Stomach (tissue), 19 donors: ENCODE measurements at places on chromosomes 12 and 14.

DNA sequence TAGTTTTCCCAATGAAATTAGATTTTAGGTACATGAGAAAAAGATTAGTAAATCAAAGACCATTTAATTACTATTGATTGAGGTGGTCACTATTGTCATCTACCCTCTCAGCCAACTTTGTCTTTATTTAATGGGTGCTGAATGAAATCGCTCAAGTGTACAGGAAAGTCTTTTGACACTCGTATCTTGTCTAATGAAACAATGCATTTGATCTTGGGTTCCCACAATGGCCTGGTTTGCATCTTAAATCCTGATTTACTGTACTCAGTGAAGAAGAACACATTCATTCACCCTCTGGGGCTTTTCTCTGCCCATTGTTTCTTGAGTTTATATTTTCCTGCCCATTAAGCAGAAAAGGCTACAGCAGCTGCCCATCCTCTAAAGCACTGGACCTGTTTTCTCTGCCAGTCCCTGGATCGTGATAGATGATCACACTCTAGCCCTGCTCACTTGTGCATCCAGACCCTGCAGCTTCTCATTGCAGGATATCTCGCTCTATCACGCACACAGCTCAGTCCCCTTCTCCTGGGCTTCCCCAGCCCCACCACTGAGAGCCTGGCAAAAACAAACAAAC lies 1369.3 kb downstream of the AACS start:
- DNase-seq: no peak

DNA sequence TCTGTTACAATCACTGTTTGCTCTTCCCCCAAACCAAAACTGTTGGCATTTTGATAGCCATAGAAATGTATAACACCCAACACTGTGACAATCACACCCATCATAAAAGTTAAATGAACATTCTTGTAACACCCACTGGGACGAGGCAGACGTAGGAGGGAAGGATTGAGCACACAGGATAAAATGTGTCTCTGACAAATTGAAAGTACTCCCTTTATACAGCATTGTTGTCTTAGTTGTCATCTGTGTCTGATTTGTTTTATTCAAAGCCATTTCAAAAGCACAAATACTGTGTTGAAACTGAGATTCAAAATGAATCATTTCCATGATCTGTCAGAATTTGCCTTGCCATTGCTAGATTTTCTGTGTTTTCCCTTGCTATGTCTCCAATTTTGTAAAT lies 436.3 kb downstream of the TMTC2 start:
- DNase-seq: no peak

DNA sequence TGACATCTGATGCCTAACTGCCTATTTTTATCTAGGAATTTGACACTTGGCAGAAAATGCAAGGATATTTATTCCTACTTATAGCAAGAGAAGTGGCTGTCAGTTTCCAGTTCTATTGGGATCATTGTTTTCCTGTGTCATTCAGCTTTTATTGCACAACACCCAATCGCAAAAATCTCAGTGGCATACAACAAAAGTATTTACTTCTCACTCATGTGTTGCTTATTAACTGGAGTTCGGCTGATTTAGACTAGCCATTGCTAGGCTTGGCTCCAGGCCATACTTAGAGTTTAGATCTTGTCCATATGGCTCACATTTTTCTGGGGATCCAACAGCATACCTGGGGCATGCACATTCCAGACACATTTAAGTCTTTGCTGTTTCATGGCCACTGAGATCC lies 218.6 kb upstream of the SYT1 start:
- DNase-seq: no peak

- no peak for DNase-seq
These were observed 275.7 kb upstream of the CRY1 start for GRCh38 chr12:107369006-107369405.

- no peak for DNase-seq
These were observed 58.7 kb downstream of the SSH1 start for GRCh38 chr12:108798551-108799221.

DNA sequence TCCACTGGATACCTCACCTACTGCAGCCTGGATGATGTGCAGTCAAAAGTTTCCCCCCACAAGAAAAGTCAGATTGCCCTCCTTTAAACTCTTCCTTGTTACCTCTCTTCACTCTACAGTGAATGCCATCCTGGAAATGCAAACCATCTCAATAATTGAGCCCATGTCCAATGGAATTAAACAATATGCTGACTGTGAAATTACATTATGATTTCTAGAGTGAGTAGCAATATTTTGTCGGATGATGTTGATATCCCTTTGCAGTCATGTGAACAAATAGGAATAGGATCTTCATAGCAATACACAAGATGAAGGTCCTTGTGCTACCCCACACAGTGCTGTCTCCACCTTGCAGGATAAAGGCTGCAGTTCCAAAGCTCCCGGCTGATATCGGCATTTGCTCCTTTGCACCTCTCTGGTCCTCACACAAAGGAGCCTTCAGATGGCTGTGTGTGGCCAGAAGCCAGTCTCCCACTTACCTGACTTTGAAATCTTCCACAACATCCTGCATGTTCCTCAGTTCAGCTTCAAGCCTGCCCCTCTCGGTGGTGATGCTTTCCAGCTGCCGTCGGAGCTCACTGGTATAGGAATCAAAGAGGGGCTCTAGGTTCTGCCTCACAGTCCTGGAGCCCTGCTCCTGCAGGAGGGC lies 1.5 kb downstream of the KRT75 start:
- DNase-seq: no peak

- no peak for DNase-seq
These were observed 191.1 kb downstream of the GRIN2B start for GRCh38 chr12:13790317-13790716.

GRCh38 chr14:84272290-84272721 lies 1257.6 kb upstream of the FLRT2 start:
- no peak for DNase-seq

DNA sequence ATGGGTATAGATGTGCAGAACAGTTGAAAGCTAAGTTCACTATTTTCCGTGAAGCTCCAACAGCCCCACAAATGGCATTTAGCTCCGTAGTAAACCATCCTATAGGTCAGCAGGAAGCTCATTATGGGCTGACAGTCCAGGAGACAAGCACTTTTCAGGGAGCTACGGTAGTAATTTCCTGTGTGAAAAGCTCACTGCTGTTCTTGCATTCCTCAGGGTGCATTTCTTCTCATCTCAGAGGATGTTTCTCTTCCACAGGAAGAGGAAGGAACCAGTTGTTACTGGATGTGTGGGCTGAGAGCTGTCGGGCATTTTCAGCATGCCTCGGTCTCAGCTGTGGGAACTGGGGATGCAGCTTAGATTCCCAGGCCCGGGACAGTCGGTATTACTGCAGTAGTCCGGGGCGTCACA lies 72.8 kb downstream of the GALNT4 start:
- no peak for DNase-seq

DNA sequence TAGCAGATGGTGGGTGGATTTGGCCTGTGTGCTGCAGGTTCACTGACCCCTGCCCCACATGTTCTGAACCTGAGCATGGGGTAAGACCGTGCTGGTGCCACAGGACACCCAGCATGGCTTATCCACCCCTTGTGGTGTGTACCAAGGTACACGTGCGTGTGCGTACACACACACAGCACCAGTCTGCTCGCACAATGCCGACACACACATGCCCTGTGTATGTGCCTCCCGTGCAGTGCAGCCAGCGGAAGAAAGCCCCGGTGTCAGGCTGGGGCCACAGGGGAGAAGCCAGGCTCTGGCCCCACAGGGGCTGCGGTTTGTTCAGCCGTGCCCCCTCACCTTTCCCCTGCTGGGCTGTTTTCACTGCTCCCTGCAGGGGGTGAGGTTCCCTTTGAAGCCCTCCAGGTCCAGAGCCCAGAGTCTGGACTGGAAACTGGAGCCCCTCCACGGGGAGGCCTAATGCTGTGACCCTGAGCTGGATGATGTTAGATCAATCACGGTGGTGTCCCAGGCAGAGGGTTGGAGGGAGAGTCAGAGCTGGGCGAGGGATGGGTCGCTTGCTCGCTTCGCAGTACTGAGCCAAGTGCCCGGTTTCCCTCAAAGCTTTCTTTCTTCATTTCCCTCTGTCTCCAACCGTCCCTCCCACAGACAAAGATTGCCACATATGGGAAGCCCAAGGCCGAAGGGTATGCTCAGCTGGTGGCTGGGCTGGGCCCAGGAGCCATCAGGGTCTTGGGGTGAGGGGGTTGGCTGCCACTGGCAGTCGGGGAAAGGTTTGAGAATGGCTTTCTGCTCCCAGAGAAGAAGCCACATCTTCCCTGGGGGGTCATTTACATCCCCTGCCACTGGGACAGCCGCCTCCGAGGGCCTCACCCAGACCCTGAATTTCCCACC lies 6.2 kb downstream of the DTX1 start:
- no peak for DNase-seq

DNA sequence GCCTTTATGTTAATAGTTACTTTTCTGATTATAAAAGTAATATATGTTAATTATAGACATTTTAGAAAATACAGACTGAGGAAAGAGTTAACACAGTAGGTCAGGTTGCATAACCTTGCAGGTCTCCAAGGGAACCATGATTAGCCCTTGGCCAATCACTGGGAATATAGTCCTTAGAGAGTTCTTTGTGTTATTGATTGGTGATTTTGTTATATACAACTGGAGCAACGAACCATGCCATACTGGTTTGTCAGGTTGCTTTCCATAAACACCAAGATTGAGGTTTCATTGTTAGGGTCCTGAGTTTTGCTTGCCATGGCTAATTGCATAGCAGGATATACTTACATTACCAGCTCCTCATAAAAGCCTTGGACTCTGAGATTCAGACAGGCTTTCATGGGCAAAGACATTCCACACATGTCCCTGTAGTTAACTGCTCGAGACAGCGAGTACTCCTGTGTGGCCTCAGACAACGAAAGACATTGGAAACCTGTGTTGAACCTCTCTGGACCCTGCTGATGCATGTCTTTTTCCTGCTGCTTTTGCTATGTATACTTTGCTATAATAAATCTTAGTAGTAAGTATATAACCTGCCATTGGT lies 33.7 kb downstream of the MAPK1IP1L start:
- no peak for DNase-seq

GRCh38 chr12:55850893-55851292 lies 8.2 kb upstream of the MMP19 start:
- no peak for DNase-seq

DNA sequence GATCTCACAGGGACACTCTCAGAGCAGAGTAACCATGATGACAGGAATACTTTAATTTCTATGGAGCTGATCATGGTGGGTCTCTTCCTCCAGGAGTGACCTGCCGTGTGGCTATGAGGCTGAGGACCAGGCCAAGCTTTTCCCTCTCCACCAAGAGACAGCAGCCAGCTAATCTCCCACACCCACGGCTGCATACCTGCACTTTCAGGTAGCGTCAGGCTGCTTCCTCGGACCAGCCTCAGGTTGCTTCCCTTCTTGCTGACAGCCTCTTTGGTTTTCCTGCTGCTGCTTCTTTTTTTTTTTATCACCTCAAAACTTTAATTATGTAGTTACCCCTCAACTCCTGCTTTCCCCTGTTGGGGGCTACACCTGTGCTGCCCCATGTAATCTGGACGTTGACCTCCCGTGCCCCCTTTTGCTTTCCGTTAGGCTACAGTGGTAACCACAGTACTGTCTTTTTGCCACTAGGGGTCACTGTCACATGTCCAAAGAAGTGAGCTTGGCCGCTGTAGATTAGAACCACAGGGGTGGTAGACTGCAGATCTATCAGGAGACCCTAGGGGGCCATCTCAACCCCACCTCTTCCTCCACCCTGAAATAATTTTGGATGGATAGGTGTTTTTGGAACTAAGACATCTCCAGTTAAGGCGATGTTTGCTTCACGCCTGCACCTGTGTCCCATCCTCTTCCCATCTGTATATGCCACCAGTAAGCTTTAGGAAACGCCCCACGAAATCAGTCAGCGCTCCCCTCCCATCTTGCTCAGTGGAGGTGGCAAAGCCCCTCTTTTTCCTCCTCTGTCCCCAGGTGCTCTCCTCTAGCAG lies 7.8 kb upstream of the PIP4K2C start:
- peak; percentile 91 for DNase-seq

DNA sequence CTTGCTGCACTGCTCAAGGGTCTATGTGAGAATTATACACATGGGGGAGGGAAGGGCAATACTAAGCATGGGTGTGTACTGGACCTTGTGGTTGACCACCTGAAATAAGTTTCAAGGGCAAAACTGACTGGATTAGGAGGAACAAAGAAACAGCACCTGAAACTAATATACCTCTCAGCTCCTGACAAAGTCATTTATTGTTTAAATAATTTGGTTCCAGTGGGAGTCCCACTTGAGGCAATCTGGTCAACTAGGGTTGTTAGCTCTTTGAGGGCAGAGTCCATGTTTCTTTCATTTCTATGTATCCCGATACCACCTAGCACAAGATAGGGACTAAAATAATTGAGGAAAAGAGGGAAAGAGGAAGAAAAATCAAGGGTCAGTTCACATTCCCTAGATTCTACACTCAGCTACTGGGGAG lies 45.5 kb downstream of the STXBP6 start:
- DNase-seq: no peak

DNA sequence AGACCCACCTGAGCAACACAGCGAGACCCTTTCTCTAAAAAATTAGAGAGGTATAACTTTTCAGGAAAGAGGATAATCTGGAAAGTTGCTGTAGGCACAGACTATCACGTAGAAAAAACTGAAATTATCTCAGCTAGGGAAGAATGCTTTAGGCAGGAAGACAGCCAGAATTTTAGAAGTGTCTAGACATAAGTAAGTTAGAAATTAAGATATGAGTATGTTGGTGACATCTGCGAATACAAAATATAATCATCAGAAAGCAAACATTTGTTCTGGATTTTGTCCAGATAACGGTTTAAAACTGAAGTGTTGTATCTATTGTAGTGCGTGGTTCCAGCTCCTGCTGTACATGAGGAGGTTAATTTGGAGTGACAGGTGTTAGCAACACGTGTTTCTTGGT lies 123.2 kb downstream of the FBXL14 start:
- DNase-seq: no peak

DNA sequence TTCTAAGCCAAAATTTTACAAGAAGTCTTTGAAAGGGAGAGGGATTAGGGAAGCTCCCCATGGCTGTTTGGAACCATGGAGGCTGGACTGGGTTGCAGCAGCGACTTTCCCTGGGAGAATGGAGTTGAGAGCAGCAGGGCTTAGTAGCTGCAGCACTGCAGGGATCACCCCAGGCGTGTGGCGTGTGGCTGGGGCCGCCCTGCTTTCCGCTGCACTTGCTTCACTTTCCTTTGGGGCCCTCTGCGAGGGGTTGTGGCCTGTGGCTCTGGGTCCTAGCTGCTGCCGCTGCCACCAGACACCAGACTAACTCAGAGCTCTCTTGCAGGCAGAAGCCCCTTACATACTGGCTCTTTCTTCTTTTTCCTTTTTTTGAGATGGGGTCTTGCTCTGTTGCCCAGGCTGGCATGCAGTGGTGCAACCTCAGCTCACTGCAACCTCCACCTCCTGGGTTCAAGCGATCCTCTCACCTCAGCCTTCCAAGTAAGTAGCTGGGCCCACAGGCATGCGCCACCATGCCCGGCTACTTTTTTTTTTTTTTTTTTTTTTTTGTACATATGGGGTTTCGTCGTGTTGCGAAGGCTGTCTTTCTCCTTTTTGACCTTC lies 25.4 kb downstream of the CCDC62 start:
- DNase-seq: no peak

- no peak for DNase-seq
These were observed 236.8 kb upstream of the BTG1 start for GRCh38 chr12:92382383-92382878.

DNA sequence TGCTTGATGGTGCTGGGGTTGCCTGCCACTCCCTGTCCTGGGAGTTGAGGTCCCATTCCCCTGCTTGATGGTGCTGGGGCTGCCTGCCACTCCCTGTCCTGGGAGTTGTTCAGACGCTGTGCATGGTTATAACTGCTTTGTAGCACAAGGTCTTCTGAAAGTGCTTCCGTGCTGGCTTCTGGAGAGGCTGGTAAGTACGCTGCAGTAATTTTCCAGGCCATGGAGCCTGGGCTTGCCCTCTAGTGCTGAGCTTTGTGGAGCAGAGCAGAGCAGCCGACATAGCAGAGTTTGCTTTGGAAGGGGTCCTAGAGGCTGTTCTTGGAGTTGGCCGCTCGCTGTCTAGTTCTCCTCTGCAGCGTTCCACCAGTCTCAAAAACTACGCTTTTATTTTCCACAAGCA lies 6.3 kb downstream of the B4GALNT3 start:
- DNase-seq: peak; percentile 81
